ENCODE measurements at places on chromosomes 4 and X. TPM values are rescaled to one million over a fixed set of nuclear protein-coding genes. Genes with fewer than 3 reads are reported as not detected.

- no peak overlapping the region for H3K4me3 ChIP-seq
- H3K27me3 ChIP-seq: no peaks in the 10 kb centered on the region
- H3K27ac ChIP-seq: no peak overlapping the region
These were observed 54.1 kb upstream of the CHIC1 start for GRCh38 chrX:73508861-73509260.

GRCh38 chr4:42048394-42048793, 58.1 kb downstream of the SLC30A9 start:
- H3K4me1 ChIP-seq: no peaks in the 10 kb centered on the region
- H3K4me3 ChIP-seq: no peak overlapping the region
- H3K36me3 ChIP-seq: peaks cover 34% of the 10 kb centered on the region
- H3K27ac ChIP-seq: no peak overlapping the region
- no peaks in the 10 kb centered on the region for H3K27me3 ChIP-seq

GRCh38 chrX:54992911-54993622, 921 bp downstream of the PFKFB1 start:
- H3K27me3 ChIP-seq: no peaks in the 10 kb centered on the region
- DNase-seq: no peak
- H3K4me3 ChIP-seq: no peak overlapping the region
- no peaks in the 10 kb centered on the region for H3K4me1 ChIP-seq

DNA sequence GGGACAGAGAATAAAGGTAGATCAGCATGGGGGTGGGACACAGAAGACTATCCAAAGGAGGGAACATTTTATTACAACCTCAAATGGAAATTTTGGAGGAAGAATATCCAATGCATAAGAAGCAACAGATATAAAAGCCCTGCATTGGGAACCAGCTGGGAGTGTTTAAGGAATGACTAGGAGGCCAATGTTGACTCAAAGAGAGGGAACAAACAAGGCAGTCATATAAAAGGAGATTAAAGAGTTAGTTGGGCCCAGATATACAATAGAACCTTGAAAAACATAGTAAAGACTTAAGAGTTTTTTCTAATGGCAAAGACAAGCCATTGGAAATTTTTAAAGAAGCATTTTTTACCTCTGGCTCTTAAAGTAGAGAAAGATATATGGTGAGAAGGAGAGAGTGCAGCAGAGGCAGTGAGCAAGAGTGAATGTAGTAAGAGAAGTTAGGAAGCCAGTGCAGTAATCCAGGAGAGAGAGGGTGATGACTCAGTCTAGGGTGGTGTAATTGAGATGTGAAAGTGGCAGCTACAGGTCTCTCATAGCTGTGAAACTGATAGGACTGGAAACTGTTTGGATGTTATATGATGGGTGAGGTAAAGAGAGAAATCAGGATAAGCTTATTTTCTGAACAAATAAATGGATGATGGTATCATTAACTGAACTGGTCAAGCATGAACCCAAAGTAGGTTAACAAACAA, 182.2 kb upstream of the ATOH1 start:
- H3K27ac ChIP-seq: no peak overlapping the region
- DNase-seq: no peak
- H3K4me3 ChIP-seq: no peak overlapping the region
- H3K36me3 ChIP-seq: no peaks in the 10 kb centered on the region

DNA sequence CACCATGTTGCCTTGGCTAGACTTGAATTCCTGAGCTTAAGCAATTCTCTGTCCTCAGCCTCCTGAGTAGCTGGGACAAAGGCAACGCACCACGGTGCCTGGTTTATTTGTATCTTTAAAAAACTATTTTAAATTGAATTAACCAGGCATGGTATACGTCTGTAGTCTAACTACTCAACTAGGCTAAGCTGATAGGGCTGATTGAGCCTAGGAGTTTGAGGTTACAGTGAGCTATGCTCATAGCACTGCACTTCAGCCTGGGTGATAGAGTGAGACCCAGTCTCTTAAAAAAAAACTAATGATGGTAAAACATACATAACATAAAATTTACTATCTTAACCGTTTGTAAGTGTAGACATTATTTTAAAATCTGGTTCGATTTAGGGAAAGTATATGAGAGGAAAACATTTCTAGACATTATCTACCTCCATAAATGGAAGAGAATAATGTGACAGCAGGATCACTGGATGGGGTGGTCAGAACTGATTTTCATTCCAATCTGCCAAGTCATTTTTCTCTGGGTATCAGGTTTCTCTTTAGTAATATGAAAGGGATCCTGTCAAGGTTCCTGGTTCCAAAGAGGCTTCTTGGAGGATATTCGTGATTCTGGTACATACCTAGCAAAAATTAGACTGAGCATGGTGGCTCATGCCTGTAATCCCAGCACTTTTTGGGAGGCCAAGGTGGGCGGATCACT, 8.7 kb upstream of the ITGB1BP2 start:
- no peak overlapping the region for H3K4me3 ChIP-seq
- no peak for DNase-seq
- H3K4me1 ChIP-seq: peaks cover 12% of the 10 kb centered on the region
- H3K27me3 ChIP-seq: no peaks in the 10 kb centered on the region
- H3K27ac ChIP-seq: no peak overlapping the region
- H3K36me3 ChIP-seq: peaks cover 40% of the 10 kb centered on the region

DNA sequence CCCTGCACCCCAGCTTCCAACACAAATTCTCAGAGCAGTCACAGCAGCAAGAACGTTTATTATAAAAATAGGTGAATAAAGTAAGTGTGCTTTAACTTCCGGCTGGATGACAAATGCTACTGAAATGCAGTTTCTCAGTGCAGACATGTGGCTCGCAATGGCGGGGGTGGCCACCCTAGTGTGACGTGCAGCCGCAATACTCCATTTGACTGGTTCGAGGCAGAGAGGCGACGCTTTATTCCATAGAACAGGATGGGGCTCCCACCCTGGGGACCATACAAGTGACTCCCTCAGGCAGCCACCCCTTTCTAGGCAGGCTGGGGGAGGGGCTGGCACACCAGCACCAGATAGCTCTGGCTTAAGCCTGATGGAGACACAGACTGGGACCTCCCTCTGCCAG, 14.5 kb downstream of the TNIP2 start:
- H3K4me3 ChIP-seq: no peak overlapping the region
- DNase-seq: no peak
- peak overlapping the region; percentile 39 for H3K27ac ChIP-seq
- no peaks in the 10 kb centered on the region for H3K27me3 ChIP-seq
- H3K4me1 ChIP-seq: peaks cover 27% of the 10 kb centered on the region
- H3K36me3 ChIP-seq: peaks cover 44% of the 10 kb centered on the region

DNA sequence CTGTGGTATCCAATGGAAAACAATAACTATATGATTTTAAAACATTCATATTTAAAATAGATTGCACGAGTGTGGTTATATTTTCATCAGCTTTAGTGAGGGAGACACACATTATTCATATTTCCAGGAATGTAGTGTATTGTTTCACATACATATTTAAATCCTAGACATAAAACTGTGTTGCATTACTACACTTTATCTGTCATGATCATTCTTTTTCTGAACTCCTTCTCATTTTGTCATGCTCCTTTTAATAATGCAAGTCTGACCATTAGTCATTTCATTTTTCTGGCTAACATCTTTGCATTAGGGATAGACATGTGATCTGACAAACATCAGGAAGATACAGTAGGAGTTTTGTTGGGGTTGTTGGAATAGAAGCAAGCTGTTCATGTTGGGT, 1382.7 kb downstream of the PCDH7 start:
- H3K36me3 ChIP-seq: no peaks in the 10 kb centered on the region
- no peaks in the 10 kb centered on the region for H3K27me3 ChIP-seq
- H3K4me3 ChIP-seq: no peak overlapping the region
- H3K27ac ChIP-seq: no peak overlapping the region

- H3K36me3 ChIP-seq: no peaks in the 10 kb centered on the region
- peaks cover 10% of the 10 kb centered on the region for H3K27me3 ChIP-seq
- no peak for DNase-seq
- no peaks in the 10 kb centered on the region for H3K4me1 ChIP-seq
- no peak overlapping the region for H3K27ac ChIP-seq
These were observed 228.9 kb upstream of the ETNPPL start for GRCh38 chr4:108991551-108992328.

- no peaks in the 10 kb centered on the region for H3K27me3 ChIP-seq
- no peak overlapping the region for H3K27ac ChIP-seq
- no peak for DNase-seq
- no peaks in the 10 kb centered on the region for H3K4me1 ChIP-seq
These were observed 91.0 kb upstream of the BCOR start for GRCh38 chrX:40188573-40189417.

- H3K27me3 ChIP-seq: no peaks in the 10 kb centered on the region
- no peaks in the 10 kb centered on the region for H3K36me3 ChIP-seq
- no peak overlapping the region for H3K4me3 ChIP-seq
- H3K27ac ChIP-seq: no peak overlapping the region
These were observed 317.6 kb downstream of the DMD start for GRCh38 chrX:32893751-32894150.

- H3K36me3 ChIP-seq: peaks cover 11% of the 10 kb centered on the region
- H3K27ac ChIP-seq: no peak overlapping the region
- no peak for DNase-seq
- no peaks in the 10 kb centered on the region for H3K27me3 ChIP-seq
- no peak overlapping the region for H3K4me3 ChIP-seq
These were observed 16.6 kb downstream of the AMER1 start for GRCh38 chrX:64188901-64189300.

DNA sequence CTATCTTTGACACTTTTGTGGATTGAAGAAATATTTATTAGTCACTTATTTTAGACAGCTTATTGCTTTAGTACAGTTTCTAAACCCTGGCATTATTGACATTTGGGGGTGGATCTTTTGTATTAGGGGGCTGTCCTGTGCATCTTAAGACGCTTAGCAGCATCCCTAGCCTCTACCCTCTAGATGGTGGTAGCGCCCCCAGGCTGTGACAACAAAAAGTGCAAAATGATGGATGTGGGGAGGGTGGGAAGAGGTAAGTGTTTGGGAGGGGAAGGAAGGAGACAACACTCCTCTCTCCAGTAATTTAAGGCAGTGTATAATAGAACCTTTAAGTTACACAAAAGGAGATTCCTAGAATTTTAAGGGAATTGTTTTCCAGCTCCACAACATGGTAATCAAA, 1210.6 kb downstream of the C4orf33 start:
- H3K36me3 ChIP-seq: no peaks in the 10 kb centered on the region
- H3K4me3 ChIP-seq: no peak overlapping the region
- H3K4me1 ChIP-seq: no peaks in the 10 kb centered on the region
- no peak overlapping the region for H3K27ac ChIP-seq
- no peak for DNase-seq
- H3K27me3 ChIP-seq: no peaks in the 10 kb centered on the region

GRCh38 chrX:107710617-107711391, 64.8 kb downstream of the TSC22D3 start:
- peak overlapping the region; percentile 61 for H3K4me3 ChIP-seq
- DNase-seq: peak; percentile 83
- peaks cover 43% of the 10 kb centered on the region for H3K4me1 ChIP-seq
- no peaks in the 10 kb centered on the region for H3K27me3 ChIP-seq
- H3K36me3 ChIP-seq: peaks cover 28% of the 10 kb centered on the region

- DNase-seq: no peak
- H3K27ac ChIP-seq: no peak overlapping the region
- H3K4me3 ChIP-seq: no peak overlapping the region
- H3K27me3 ChIP-seq: no peaks in the 10 kb centered on the region
- no peaks in the 10 kb centered on the region for H3K4me1 ChIP-seq
These were observed 7.8 kb downstream of the GATB start for GRCh38 chr4:151753056-151753455.

DNA sequence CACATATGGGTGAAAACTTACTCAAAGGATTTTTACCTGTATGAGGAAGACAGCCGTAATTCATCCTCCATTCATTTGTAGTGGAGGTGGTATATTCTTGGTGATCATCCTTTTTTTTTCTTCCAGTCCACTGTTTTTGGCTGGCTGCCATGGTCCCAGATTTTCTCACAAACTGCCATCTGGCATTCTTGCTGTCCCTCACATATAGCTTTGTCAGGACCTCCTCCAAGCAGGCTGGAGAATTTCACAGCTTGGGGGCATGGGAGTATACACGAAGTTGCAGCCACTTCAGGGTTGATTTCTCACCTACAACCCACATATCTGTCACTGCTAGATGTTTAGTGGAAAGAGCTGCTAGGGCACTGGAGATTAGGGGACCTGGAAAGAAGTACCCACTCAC, 401.0 kb downstream of the IL1RAPL1 start:
- H3K36me3 ChIP-seq: no peaks in the 10 kb centered on the region
- no peak for DNase-seq
- no peaks in the 10 kb centered on the region for H3K4me1 ChIP-seq
- H3K27me3 ChIP-seq: no peaks in the 10 kb centered on the region
- H3K27ac ChIP-seq: no peak overlapping the region

DNA sequence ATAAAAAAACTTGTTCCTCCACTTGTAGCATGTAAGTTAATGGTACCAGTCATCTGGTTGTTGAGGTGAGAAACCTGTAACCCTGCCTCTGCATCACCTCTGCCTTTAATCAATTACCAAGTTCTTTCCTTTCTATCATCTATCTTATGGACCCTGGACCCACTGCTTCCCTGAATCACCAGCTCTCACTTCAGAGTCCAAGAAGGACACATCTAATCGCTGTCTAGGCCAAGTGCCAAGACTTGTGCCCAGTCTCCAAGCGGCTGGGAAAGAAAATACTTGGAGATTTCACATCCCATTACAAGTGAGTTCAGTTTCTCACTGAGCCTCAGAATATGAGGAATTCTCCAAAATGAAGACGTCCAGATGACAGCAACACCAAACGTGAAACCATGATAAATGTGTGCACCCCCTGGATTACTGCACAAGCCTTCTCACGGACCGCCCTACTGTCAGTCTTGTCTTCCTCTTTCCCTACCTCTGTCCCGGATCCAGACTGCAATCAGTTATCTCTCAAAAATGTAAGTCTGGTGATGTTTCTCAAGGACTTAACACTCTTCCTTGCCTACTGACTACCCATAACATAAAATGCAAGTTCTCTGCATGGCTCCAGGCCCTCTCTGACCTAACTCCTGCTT, 10.4 kb downstream of the PALLD start:
- H3K4me3 ChIP-seq: no peak overlapping the region
- no peak for DNase-seq
- H3K4me1 ChIP-seq: peaks cover 53% of the 10 kb centered on the region
- peaks cover 4% of the 10 kb centered on the region for H3K36me3 ChIP-seq
- H3K27me3 ChIP-seq: no peaks in the 10 kb centered on the region

Gene SUPT20HL1
- not detected for total RNA-seq

Gene NAP1L3
- 1.3 TPM for total RNA-seq

Gene PSAPL1
- total RNA-seq: not detected

Gene CBLL2
- total RNA-seq: not detected

Gene DUX4
- not detected for total RNA-seq

Gene VEGFC
- not detected for total RNA-seq

Gene SLC9B1
- 1.9 TPM for total RNA-seq

Data from activated CD4-positive, alpha-beta T cell treated with anti-CD3 and anti-CD28 coated beads, Interleukin-2, amount 10 ng/mL, durations not matched to agents 7 days and 5 days (primary cell).